ENCODE measurements at places on chromosomes 1 and 21.

DNA sequence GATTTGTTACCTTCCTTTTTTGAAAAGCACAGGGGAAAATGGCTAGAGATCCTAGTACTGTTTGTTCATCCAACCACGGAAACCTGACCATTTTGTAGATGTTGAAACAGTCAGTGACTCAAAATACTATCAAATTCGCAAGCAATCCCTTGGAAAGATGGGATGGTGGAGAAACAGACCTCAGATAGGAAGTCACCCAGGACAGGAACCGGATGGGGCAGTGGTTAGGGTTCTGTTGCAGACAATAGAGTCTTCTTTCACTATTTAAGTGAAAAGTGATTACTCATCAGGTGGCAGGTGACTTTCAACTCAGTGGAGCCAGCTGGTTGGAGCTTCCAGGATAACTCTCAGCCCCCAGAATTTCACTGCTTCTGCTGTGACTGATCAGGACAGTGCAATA is 17.0 kb downstream of the LHX4 start:
- no peak for DNase-seq

DNA sequence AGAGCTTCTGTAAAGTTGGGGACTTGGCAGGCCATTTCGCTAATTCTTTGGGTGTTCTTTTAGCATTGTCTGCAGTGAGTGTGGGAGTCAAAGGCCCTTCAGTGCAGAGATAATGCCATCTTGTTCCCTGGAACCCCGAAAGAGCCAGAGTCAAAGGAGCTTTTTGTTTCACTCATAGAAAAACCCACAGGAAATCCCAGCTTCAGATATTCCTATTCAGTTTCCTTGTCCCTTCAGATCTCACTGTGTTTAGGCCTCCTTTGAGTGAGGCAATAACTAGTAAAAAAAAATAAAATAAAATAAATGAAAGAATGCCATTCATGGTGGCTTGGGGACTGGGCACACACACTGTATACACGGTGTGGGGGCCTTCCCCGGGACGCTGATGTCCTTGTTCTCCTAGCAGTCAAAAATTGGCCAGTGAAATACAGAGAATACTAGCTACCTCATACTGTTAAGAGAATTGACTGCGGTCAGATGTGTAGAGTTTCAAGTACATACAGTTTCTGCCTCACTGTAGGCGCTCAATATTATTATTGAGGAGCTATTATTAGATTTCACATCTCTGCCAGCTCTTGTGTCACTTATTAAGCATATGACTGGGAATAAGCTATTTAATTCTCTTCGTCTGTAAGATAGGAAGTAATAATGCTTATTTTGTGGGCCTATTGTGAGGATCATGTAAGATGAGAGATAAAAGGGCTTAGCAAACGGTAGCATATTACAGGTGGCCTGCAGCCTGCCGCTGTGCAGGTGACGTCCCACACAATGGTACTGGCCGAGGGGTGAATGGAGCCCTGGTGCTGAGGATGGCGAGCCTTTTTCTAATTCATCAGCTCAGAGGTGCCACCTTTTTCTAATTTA is 16.7 kb downstream of the DISC1 start:
- DNase-seq: no peak

DNA sequence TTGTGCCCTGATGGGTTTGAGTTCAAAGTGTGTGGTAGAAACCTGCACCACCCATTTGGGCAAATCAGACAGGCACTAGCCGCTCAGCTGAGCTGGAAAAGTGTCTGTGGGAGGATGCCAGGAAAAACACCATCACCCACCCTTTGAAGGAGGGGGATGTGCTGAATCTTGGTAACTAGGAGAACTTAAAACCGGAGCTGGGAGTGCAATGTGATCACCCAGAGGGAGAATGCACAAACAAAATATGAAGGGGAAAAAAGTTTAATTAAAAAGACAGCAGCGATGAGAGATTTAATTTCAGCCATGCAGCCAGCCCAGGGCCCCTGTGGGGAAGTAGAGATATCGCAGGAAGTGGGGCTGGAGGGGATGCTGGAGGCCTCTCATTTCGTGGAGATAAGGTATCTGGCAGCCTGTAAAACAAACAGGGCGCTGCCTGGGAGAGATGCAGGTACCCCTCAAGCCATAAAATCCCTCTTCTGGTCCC is 86.8 kb upstream of the BCAR3 start:
- no peak for DNase-seq

- no peak for DNase-seq
These were observed 19.6 kb downstream of the HSF2BP start for GRCh38 chr21:43639470-43640353.

DNA sequence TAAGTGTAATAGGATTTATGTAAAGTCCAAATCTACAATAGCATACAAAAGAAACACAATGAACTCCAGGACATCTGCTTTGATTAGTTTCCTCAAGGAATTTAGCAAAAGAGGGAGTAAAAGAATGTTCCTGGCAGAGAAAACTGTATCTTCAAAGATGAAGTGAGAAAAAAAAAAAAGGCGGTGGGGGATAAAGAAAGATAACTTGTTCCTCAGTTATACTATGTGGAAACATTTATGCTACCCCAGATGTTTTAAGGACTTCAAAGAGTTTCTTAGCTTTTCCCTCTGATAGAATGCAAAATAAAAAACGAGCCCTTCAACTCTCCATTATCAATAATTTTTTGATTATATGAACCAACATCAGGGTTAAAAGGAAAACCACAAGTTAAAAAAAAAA is 908.9 kb upstream of the ADGRL2 start:
- no peak for DNase-seq

DNA sequence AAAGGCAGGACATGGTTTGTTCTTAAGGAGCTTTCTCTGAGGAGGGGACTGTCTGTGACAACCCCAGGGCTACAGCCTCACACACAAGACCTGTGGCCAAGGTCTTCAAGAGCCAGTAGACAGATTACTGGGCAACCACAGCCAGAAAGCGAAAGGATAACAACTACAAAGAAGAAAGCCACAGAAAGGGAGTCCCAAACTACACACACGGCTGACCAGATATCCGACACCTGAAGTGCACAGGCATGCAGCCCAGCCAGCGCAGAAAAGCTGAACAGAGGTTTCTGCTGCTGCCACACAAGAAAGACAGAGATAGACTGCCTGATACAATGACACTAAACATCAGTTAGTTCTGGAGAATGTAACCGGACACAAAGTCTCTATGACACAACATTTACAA is 21.4 kb upstream of the NADK start:
- DNase-seq: no peak

DNA sequence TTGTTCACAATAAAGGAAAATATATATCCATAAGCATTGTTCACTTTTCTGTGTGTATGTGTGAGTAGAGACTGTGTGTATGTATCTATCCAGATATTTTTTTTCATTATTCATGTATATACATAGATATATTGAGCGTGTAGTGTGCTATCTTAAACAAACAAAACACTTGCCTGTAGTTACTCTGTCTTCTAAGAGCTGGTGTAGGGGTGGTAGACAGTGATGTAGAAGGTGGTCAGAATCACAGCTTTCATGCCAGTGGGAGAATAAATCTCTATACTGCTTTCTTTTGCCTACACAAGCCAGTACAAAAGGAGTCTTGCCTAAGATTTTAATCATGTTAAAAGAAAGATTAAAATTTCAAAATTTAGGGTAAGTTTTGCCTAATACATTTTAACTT is 122.0 kb downstream of the UCHL5 start:
- DNase-seq: no peak

DNA sequence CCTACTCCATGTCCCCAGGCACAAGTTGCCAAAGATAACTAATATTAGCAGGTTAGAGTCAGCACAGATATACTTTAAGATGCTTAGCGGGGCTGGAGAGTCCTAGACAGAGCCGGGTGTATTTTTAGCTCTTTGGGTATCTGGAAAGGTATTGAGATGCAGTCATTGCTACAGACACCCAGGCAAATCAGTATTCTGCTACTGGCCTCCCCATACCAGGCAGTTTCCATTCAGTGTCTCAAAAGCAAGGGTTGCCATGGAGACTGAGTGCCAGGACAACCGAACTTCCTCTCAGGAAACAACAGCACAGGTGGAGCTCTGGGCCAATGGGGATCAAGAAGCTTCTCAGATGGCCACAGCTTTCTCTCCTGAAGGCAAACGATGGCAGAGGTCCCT is 45.3 kb downstream of the KCNC4 start:
- DNase-seq: no peak

DNA sequence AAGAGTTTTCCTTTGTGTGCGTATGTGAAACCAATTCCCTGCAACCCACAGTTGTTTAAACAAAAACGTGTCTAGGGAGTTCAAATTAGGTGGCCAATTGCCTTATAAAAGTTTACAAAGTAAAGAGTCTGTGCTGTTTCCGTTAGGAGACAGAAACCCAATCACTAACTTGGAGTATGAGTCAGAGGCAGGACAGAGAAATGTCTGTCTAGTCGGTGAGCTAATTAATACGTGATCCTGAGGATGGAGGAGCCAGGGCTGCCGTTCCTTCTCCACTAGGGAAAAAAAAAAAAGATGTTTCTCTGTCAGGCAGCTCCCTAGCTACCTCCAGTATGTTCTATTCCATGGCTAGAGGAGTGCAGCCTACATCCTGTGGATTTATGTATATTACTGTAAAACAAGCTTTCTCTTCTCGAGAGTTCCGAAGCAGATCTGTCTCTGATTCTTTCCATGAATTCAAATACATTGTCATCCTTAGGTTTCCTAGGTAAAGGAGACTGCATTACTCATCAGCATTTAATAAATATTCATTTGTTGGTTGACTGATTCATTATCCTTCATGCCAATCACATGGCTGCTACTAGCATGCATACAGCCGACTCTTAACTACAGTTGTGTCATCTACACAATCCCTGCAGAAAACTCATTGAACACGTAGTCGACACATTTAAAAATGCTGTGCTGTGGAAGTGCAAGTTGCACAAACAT is 430.6 kb downstream of the KIF26B start:
- no peak for DNase-seq

GRCh38 chr1:201840490-201840889 is 11.5 kb downstream of the IPO9 start:
- no peak for DNase-seq

DNA sequence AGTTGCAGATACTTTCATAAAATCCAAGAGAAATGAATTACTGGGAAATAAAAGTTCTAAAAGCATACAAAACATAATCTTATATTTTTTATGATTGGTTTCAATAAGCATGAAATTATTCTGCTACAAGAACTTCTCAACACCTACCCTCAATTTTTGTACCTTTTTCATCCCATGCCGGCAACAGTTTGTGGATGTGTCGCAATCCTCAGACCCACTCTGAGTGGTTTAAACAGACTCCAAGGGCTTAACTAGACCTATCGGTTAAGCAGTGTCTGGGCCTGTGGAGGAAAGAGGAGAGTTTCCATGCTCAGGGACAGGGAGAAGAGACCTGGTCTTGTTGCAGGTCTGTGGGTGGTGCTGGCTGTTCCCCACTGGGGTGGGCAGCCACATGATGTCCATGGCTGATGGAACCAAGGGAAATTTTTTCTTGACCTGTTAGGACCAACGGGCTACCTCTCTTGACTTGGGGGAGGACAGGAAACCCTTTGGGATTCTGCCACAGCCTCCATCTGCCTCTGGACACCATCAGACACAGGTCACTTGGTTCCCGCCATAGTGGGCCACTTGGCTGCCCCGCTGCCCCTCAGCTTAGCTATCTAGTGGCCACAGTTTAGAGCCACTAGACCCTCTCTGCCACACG is 81.1 kb upstream of the CLDN14 start:
- peak; percentile 59 for DNase-seq

DNA sequence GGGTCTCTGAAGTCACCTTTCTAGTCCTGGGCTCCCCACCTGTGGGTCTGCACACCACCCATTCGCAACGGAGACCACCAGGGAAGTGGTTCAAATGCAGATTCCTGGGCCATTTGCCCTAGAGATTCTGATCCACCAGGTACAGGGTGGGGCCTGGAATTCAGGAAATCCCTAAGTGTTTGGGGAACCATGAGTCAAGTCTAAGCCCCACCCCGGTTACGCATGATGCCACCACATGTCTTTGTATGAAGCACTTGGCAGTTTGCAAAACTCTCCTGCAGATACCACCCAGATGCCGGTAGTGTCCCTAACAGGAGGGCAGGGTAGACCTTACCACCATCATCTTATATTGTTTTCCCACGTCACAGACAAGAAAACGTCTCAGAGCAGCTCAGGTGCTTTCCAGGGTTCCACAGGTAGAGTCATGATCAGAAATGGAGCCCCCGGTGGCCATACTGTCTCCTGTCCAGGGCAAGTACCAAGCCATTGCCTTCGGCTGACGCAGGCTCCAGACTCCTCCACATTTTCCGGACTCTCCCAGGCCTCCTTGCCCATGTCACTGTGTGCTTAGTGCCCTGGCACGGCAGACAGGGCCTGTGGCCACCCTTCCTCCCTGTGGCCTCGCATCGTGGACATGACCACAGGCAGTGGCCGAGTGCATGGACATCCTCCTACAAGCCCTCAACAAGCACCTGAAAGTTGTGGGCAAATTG is 89.2 kb upstream of the TMEM51 start:
- no peak for DNase-seq

- DNase-seq: no peak
These were observed 382.9 kb downstream of the NTNG1 start for GRCh38 chr1:107523736-107524135.

DNA sequence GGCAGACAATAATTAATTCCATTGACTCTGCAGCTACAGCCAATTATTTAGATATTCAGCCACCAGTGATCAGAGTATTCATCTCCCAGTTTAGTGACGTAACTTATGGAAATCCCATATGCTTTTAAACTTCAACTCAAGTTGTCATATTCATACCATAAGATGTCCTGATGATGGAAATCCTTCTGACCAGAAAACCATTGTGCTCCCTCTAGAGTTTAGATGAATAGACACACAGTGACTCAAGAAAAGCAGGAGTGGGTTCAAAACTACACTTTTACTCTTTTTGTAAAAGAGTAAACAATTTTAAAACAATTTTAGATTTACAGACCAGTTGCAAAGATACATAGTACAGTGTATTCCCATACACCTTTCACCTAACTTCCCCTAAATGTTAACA is 463.7 kb downstream of the KCNT2 start:
- DNase-seq: no peak

DNA sequence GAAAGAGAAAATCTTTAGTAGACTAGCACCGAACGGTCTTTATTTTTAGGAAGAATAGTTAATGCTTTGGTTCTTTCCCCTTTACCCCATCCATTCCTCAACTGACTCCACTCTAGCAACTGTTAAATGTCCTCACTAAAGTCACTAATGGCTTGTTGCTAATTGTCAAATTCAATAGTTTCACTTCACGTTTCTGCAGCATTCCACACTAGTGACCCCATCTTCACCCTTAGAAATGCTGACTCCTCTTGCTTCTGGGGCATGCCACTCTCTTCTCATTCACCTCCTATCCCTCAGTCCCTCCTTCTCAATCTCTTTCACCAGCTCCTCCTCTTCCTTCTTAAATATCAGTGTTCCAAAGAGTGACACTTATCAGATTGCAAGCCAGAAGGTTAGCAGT is 19.4 kb upstream of the CADM3 start:
- no peak for DNase-seq

DNA sequence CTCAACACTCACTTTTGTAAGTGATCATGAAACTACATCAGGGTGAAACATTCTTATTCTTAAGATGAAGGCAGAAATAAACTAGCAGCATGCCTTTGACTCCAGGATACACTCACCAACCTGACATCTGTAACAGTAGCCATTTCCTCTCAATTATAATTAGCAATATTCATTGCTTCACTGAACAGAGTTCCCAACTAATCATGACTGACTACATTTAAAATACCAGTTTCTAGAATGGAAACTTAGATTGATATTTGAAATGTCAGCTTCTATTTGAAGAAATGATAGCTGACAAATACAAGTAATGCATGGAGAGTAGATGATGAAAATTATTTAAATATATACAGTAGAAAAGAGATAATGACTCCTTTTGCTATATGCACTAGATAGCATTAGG is 1023.8 kb downstream of the MRPL39 start:
- DNase-seq: no peak

GRCh38 chr1:76668046-76668445 is 199.2 kb upstream of the ST6GALNAC5 start:
- DNase-seq: no peak

Data from osteocyte (in vitro differentiated cells).